ENCODE measurements at places on chromosomes 12 and 14.

DNA sequence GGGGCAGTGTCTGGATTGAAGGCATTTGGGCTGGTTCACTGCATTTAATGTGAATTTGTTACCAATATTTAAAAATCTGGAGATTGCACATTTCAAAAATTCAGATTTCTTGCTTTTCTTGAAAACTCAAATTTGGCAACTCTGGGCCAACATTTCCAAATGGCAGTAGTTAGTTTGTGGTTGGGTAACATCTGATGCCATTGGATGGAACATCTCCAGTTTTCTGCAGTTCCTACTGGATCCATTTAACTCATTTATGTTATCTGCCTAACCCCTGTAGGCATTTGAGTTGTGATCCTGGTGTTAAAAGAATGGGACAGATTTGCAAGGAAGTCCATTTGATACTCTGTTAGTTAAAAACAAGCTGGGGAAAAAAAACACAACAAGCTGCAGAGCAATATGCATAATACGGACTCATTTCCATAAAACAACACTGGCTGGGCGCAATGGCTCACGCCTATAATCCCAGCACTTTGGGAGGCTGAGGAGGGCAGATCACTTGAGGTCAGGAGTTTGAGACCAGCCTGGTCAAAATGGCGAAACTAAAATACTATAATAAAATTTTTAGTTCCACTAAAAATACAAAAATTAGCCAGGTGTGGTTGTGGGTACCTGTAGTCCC lies 7.9 kb downstream of the EIF2B2 start:
- no peak for DNase-seq

DNA sequence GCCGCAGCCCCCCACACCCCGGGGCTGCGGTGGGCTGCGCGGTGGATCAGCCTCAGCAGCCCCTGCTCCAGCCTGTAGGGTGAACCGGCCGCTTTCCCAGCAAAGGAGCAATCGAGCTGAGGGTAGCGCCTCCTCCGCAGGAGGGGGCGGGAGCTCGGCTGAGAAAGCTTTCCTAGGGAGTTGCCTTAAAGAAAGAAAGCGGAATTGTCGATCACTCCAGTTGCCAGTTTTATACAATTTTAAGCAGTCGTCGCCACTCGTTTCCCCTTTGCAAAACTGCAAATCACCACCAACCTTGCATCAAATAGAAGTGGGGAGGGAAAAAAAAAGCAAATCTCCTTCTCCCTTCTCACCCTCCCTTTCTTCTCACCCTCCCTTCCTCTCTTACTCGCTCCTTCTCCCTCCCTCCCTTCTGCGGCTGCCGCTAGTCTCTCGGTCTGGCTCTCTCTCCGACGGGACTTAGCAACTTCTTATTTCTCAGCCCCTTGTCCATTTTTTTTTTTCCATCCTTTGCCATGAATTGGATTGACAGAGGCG lies at the start of gene PDE3A:
TSS of gene PDE3A (plus strand) at position 424 of the 537 bp plus-strand sequence. CDS start 748 bp downstream, outside the sequence.
- no peak for DNase-seq

DNA sequence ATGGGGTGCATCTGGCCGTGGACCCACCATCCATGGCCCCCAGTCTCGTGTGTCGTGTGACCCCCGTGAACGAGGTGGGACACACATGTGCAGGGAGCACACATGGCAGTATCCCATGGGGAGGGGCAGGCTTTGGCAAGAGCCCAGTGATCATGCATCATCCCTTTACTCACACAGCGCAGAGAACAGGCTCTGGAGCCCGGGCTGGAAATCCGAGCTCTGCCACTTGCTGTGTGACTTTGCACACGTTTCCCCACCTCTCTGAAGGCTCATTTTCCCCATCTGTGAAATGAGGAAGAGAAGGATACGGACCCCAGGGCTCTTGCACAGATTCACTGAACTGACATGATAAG lies 119.9 kb downstream of the PHETA1 start:
- no peak for DNase-seq

- no peak for DNase-seq
Measured at GRCh38 chr12:19048943-19049342, 80.6 kb upstream of the PLEKHA5 start.

All from BJ (cell line).